ENCODE measurements at places on chromosomes 2 and 18.

DNA sequence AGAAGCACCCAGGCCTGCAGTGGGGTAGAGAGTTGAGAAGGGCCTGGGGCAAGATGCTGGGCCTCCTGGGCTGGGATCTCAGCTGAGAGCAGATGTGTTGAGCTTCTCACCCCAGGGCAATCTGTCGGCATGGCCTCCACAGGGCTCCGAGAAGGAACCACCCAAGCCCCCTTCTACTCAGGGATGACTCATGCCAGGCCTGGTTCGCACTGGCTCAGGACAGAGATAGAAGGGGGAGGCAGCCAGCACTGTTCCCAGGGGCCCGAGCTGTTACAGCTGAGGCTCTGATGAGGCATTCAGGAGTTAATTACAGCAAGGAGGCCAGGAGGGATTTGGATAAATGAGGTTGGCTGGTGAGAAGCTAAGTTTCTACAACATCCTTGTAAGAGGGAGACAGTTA, 62.5 kb downstream of the CENPO start:
- DNase-seq: no peak

- no peak for DNase-seq
Observed at GRCh38 chr2:143771939-143772338, 642.7 kb downstream of the ARHGAP15 start.

- no peak for DNase-seq
Observed at GRCh38 chr2:2739231-2739795, 408.2 kb upstream of the MYT1L start.

DNA sequence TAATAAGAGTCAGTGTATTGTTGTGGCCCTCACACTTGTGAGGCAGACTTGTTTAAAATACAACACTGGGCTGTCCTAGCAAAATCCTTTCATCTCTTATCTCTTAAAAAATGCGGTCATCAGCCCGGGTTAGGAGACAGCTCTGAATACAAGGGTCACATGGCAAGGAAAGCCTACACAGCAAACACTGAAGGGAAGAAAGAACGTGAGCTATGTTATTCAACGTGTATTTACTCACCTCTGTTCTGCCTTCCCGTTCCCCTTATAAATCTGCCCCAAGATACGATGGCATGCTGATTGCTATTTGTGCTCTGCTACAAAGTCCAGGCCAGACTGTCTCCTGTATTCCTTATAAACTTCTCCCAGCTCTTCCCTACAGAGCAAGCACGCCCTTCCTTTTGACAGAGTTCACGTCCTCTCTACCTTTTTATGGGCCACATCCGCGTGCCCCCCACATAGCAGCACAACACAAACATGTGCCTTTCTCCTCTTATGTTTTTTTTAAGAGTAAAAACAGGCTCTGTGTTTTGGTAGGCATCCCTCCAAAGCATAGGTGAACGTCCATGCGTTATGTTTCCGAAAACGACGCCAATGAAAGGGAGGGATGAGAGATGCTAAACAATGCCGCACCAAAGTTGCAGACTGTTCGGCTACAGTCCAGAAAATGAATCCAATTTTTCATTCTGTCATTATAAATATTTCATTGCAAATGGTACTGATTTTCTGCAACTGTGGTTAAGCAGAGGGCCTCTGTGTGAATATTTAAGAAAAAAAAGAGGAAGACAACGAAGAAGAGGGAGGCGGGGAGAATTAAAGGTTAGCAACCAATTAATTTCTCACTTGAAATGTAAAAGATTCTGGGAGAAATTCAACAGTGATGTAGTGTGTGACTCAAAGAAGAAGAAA, 274.7 kb downstream of the ZNF521 start:
- no peak for DNase-seq

GRCh38 chr18:39172695-39173421, 1607.3 kb upstream of the CELF4 start:
- DNase-seq: no peak

Measured in MM.1S (cell line).